ENCODE measurements at places on chromosomes 7 and 10. TPM values are rescaled to one million over a fixed set of nuclear protein-coding genes. Genes with fewer than 3 reads are reported as not detected.

DNA sequence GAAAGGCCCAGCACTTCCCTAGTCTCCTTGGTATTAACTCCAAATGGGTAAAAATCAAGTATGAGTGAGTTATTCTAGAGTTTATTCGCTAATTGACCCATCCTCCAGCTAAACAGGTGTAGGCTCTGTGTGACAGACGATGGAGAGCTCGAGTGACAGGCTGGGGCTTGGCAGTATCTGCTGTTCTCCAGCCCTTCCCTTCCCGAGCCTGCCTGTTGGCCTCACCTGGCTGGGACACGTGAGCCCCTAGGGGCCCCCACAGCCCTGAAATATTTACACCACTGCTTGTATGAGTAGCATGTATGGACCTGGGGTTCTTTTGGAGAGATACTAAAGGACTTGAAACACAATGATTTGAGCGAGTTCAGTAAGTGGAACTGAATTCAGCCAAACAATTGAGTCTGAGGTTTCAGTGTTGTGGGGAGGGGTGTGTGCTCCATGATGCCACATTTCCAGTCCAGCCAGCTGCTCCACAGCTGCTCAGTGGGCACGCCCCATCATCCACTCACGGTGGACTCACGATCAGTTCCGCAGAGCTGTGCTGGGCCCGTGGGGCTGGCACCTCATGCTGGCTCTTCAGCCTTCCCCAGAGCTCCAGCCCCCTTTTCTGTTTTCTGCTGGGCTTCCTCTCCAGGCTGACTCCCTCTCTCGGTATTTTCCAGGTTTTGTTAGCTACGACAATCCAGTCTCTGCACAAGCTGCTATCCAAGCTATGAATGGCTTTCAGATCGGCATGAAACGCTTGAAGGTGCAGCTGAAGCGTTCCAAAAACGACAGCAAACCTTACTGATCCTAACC, 283.0 kb downstream of the USP6NL start:
- no peak for DNase-seq

DNAJC12 gene
- total RNA-seq = 12.3 TPM

- no peak for DNase-seq
Observed at GRCh38 chr7:142412551-142413193, 154.8 kb upstream of the PRSS58 start.

- DNase-seq = no peak
Observed at GRCh38 chr7:97022491-97023306, 1.9 kb downstream of the DLX5 start.

OR2A7 gene
- total RNA-seq = 3.9 TPM

- no peak for DNase-seq
Observed at GRCh38 chr10:106424054-106424453, 740.5 kb downstream of the SORCS1 start.

DNA sequence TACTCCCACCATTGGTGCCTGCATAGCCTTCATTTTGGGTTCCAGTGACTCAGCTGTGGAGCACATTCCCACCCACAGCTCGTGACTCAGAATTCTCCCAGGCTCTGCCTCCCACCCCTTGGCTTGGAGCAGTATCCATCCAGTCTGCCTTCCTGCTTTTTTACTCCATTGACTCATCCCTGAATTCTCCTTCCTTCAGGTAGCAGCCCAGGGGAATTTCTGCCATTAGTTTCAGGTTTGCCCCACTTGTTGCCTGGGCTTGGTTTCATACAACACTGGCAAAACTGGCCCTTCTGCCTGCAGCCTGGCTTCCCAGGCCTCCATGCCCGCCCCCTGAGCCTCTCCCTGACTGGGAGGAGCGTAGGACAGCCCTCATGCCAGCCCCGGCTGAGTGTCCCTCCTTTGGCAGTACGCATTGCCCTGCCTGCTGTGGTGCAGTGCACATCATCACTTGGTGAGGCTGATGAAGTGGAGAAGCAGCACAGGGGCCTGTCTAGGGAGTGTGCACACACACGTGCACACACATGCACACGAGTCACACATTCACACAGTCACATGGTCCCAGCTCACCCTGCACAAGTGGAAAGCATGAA, 55.0 kb downstream of the SNX10 start:
- no peak for DNase-seq

DNA sequence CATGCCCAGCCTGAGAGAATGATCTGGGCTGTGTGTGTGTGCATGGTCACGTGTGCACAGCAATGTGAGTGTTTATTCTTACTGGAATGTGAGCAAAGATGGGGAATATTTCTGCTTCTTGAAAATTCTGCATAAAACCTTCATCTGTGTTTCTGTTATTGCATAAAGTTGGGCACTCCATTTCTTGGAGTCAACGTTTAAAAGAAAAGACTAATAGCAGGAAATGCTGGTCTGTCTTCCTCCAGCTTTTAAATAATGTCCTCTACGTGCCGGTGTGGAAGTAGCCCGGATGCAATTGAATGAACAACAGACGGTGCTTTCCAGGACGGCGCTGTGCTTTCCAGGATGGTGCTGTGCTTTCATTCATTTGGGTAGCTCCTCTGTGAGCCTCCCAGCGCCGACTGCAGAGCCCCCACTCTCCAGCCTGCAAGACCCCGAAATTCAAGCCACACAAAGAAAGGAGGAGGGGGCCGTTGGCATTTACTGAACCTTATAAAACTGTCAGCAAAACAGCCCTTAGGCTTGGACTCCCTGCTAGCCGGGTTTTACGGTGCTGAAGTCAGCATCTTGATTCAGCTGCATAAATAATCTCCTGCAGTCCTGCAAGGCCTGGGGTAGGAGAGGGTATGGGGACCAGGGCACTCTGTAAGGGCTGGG, 158.2 kb upstream of the PRKCQ start:
- DNase-seq = no peak

DNA sequence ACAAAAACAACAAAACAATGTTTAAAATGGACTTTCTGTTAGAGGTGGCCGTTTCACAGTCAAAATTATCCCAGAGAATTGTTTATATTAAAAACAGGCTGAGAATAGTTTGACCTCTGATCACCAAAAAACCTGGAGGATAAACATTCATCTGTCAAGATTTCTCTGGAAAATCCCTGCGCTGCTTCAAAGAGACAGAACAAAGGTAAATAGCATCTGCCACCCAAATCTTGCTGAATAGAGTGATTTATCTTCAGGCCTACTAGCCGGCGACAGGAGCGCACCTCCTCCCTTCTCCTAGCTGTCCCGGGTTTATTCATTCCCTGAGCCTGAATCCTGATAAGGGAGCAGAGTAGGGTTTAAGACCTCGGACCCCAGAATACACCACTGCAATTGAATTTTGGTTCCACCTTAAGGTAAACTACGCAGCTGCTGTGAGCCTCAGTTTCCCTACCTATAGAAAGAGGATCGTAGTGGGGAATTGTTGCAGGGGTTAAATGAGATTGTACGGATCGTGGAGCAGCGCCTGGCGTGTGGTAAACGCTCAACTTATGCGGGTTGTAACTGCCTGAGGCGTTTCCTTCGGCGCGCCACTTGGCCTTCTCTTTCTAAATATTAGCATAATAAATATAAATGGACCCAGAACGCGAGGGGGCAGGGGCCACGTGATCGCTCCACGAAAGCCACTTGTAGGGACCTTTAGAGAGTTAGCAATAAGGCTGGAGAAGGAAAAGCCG, 498 bp upstream of the ST7 start:
- no peak for DNase-seq

DNA sequence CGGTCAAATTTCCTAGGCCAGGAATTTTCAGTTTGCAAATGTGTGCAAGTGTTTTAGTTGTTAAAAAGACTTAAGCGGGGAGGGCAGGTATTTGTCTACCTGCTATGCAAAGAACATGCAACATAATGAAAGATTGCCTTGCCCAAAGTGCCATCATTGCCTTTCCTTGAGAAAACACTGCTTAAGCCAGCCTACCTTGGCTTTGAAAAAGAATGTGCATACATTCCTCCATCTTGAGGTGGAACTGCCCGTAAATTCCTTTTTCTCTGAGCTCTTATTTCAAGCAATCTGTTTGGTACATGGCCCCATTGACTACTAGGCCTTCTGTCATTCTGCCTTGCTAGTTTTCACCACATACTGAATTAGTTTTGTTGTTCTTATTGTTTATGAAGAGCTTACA, 29.3 kb downstream of the BZW2 start:
- no peak for DNase-seq

ANXA8L1 gene
- total RNA-seq = not detected

SH2D4B gene
- total RNA-seq = 0.10 TPM

GRCh38 chr10:132519382-132520176, 18.0 kb upstream of the INPP5A start:
- DNase-seq = peak; percentile 57

- DNase-seq = no peak
Observed at GRCh38 chr7:74585844-74586243, 71.7 kb upstream of the GTF2I start.

CEP41 gene
- 1.8 TPM for total RNA-seq

DNA sequence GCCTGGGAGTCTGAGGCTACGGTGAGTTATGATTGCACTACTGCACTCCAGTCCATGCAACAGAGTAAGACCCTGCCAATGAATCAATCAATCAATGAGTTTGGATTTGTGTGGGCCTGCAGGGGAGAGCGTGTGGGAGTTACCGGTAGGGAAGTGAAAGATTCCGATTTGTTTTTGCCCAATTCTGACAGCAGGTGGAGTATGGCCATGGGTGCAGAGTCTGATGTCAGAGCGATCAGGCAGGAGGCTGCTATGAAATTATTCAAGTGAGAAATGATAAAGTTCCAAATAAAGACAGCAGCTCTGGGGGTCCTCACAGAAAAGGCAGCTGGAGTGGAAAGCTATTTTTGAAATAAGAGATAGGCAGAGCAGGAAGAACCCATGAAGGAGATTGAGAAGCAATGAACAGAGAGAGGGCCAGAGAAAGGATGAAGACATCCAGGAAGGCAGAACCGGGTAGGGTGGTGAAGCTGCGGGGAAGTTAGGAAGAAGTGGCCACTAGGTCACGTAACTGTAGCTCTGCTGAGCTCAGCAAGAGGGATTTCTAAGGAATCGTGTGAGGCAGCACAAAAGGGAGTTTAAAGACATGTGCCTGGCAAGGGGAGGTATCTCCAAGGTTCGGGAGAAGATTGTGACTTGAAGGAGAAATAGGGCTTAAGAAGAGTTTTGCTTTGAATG, 93.7 kb upstream of the NMT2 start:
- no peak for DNase-seq

DNA sequence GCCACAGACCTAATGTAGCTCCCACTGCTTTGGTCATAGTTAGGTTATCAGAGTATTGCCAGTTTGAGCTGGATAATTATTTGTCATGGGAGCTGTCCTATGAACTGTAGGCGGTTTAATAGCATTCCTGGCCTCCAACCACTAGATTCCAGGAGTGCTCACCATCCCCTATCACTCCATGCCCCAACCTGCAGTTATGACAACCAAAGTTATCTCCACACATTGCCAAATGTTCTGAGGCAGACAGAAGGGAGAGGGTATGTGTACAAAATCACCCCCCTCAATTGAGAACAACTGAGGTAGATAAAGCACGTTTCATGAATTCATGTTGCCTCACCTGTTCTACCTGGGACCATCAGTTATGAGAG, 119.0 kb upstream of the CACUL1 start:
- DNase-seq = no peak

DNA sequence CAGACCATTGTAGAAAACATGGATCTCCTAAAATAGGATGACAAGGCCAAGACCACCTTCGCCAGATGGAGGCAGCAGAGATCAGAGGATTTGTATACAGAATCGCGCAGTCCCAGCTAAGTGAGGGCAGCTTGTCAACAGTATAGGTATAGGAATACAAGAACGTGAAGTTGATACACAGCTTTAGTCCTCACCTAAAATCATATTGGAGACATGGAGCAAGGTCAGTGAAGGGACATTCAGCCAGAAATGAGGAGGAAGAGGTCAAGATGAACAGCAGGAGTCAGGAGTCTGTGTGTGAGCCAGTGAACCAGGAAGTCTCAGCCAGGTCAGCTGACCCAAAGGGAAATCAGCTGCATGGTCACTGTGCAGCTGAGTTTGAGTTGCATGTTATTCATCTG, 263.4 kb upstream of the PRKCQ start:
- DNase-seq = no peak

CPA4 gene
- not detected for total RNA-seq

DNA sequence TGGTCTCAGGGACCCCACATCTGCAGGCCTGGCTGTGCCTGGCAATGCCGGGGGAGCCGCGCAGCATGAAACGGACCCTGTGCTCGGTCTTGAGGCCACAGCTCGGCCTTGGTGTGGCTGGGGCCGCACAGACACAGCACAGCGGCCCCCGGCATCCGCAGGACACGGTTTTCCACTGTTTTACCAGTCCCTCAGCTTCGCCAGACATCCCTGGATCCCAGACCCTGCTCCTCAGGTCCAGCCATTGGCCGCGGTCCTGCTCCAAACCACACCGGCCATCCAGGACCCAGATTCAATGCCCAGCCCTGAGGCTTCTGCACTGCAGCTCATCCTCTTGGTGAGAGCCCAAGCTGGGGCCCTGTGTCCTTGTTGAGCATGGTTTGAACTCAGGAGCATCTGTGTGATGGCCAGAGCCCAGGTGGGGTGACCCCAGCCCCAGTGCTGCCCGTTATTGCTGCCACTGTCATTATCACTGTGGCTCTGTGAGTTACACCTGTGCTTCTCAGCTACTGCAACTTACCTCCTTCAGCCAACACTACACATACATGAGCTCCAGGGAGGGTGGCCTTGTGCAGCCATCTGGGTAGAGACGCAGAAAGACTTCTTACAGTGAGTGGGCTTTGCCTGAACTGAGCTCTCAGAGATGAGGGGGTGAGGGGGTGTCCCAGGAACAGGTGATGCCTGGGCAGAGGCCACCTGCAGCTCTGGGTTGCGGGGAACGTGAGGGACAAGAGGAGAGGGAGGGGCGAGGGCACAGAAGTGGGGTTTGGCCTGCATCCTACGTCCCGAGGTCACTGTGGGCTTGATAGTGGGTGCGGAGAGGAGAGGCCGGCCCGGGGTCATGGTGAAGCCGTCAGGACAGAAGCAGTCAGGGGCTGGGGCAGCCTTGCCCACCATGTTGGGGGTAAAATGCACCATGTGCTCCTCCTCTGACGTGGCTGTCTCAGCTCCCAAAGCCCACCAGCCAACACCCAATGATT, 567.6 kb downstream of the PTPRN2 start:
- no peak for DNase-seq

ESYT2 gene
- 100 TPM for total RNA-seq

GRCh38 chr10:44960088-44960460, 472 bp downstream of the RASSF4 start:
- no peak for DNase-seq

NPC1L1 gene
- 0.11 TPM for total RNA-seq

DNA sequence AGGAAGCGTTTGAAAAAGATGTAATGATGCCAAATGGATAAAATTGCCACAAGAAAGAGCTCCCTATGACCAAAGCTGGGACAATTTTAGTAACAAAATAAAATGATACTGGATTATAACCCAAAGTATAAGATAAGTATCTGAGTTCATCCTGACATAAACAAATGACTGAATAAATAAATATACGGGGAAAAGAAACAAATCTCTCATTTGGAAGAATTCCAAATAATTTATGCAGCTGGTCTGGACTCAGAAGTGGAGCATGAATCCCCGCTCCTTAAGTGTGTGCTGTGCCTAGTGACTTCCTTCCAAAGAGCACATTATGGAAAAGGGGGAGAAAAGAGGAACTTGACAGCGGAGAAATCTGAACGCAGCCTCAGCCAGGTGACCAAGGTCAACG, 186.2 kb downstream of the RAMP3 start:
- DNase-seq = no peak
